Right renal cortex interstitium (tissue), 3 donors: ENCODE measurements at places on chromosomes 11 and 22. TPM values are rescaled to one million over a fixed set of nuclear protein-coding genes. Genes with fewer than 3 reads are reported as not detected.

DNA sequence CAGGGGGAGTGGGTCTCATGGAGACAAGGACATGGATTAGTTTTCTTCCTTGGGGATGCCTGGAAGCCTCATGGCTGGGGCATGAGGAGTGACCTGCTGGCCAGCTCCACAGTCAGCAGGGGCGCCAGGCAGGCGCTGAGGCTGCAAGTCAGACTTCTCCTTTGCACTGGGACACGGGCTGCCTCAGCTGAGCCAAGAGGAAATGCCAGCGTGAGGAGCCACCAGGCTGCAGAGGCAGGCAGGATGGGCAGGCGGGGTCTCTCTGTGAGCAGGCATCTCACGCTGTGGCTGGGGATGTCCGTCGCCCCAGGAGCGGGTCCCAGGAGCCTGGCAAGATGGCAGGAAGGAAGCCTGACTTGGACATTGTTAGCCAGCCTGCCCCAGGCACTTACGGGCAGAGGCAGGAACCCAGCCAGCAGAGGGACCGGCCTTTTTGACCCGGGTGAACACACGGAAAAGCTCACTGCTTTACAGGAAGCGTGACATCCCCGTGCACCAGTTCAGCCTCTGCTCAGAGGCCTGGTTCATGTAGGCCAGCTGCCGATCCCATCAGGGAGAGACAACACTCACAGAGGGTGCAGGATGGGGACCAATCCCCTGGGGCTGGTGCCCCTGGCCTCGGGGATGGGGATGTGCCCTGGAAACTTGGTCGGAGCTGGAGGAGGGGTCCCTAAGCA is 10.2 kb downstream of the GNB1L start:
- DNase-seq: no peak

DNA sequence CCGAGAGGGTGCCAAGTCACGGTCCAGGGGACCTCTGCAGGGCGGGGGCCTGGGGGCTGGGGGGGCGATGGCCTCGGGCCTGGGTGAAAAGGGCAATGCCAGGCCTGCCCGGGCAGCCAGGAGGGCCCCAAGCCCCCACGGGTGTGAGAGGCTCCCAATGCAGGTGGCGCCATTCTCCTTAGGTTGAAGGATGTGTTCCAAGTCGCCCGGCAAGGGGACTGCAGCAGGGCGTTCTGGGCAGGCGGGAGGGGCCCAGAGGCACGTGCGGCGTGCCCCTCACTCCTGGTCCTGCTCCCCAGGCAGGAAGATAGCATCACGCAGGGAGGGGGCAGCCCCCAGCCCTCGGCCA is 730 bp upstream of the TNNI2 start:
- DNase-seq: no peak

- DNase-seq: no peak
Measured at GRCh38 chr22:19097518-19097917, 24.7 kb downstream of the DGCR2 start.

DNA sequence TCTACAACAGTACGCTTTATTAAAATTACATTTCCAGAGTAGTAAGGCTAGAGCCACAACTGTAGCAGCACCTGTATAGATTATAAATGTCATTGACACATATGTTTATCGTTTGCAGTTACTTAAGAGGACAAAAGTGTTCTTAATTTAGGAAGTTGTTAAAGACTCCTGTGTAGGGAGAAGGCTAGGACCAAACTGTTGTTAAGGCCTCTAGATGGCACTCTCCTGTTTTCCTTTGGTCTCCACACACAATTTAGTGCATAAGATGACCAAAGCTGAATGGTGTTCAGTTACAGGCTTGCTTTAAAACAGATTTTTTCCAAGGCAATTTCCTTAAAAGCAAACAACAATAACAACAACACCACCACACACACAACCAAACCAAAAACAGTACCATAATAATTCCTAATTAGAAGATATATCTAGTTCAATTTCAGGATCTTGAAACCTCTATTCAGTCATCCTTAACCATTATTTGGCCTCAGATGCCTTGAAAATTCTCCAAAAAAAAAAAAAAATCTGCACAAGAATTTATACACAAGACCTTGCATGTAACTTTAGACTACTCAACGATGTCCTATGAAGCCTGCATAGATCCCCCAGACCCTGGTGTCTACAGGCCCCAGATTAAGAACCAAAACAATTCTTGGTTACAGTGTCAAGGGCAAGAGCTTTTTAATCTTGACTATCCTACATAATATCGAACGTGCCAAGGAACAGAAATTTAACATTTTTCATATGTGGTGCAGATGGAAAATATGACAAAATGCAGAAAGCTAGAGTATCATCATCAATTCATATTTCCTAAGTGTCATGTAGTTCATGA is 42.6 kb upstream of the APOA1 start:
- peak; percentile 62 for DNase-seq

GRCh38 chr11:67167091-67167490 is 48.0 kb downstream of the KDM2A start:
- DNase-seq: no peak

DNA sequence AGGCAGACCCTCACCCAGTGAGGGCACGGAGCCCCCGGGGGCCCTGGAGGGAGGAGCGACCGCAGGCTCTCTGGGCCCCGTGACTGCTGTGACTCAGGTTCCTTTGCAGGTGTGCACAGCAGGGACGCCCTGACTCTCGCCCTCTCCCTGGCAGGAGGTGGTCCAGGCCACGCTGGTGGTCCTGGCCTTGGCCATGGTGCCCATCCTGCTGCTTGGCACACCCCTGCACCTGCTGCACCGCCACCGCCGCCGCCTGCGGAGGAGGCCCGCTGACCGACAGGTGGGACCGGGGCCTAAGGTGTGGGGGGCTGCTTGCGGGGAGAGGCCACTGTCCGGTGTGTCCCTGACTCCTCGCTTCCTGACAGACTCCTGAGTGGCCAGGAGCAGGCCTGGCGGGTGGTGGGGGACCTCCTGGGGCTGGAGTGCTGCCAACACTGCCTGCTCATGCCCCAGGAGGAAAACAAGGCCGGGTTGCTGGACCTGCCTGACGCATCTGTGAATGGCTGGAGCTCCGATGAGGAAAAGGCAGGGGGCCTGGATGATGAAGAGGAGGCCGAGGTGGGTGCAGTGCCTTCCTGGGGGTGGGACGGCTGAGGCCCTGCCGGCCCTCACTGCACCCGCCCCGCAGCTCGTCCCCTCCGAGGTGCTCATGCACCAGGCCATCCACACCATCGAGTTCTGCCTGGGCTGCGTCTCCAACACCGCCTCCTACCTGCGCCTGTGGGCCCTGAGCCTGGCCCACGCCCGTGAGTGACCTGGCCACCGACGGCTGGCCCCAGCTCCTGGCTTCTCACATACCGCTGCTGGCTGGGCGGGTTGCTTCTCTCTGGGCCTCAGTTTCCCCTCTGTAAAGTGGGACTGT is 10.9 kb downstream of the TCIRG1 start:
- DNase-seq: no peak

DNA sequence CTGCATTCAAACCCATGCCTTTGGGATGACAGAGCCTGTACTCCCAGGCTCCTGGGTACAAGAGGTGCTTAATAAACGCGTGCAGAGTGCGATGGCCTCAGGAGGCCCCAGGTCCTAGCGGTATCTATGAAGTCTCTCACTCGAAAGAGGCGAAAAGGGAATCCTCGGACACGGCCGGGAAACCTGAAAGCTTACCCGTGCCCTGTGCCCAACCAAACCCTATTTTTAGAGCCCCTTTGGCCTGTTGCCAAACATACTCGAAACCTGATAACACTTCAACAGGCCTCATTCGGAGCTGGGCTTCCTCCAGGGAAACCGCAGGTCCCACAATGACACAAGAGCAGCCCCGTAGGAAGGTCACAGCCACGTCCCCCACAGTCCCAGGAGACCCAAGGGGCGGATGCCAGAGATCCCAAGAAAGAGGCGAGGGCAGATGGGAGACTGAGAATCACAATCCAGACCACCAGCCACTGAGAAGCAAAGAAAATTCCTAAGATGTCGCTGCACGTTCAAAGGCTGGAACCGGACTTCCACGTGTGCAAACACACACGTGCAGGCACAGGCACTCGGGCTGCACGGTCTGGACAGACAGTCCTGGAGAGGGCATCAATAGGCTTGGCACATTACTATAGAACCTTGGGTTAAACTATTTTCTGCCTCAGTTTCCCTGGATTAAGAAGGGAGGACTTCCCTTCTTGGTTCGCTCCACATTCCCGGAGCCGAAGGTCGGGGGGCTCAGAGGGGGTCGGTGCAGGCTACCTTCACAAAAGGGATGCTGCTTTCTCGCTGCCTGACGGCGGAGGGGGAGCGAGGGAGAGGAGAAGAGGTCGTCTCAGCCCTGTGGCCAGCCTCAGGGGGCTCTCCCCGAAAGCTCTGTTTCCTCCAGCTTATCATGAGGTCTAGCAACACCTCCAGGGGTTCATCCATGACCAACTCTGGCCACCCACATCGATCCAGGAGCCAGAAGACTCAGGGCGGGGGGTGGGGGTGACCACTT is 8.2 kb downstream of the PDGFB start:
- DNase-seq: no peak

Gene OR10G7
- not detected for polyA plus RNA-seq

Gene SESN3
- polyA plus RNA-seq: 79.6 TPM

- DNase-seq: no peak
Measured at GRCh38 chr22:30453731-30454510, 17.9 kb downstream of the SEC14L3 start.

Gene CASP5
- polyA plus RNA-seq: not detected

Gene PRG3
- 1.5 TPM for polyA plus RNA-seq

Gene CRYBB1
- 0.69 TPM for polyA plus RNA-seq

DNA sequence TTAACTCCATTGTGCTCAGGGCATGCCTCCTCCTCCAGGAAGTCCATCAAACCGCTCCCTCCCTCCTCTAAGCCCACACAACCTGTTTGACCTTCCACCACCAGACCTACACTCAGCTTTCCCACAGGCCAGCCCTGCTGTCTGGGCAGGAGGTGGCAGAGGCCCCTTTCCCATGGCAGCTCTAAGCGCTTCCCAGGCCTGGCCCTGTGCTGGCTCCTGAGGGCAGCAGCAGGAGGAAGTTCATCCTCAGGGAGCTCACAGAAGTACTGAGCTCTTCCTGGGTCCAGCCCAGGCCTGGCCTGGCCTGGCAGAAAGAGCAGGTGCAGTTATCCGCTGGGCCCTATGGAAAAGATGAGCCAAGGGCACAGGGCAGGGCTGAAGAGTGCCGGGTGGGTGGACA is 31.4 kb downstream of the ARAP1 start:
- no peak for DNase-seq

GRCh38 chr11:15697437-15698236 is 582.9 kb downstream of the INSC start:
- no peak for DNase-seq
